Aorta (tissue), 5 donors: ENCODE measurements at places on chromosomes 12 and 14. TPM values are rescaled to one million over a fixed set of nuclear protein-coding genes. Genes with fewer than 3 reads are reported as not detected.

Gene GARIN6
- total RNA-seq = not detected

Gene RBM19
- 31.8 TPM for total RNA-seq

Gene ENDOU
- 1.7 TPM for total RNA-seq

Gene FNTB
- 13.2 TPM for total RNA-seq

Gene KLRC2
- 0.65 TPM for total RNA-seq

GRCh38 chr14:24088095-24088494 is 6.0 kb upstream of the PCK2 start:
- no peak for DNase-seq

- no peak for DNase-seq
These were observed 10.9 kb upstream of the TFCP2 start for GRCh38 chr12:51183816-51184215.

GRCh38 chr14:50335989-50336824 is 24.1 kb downstream of the DMAC2L start:
- no peak for DNase-seq

DNA sequence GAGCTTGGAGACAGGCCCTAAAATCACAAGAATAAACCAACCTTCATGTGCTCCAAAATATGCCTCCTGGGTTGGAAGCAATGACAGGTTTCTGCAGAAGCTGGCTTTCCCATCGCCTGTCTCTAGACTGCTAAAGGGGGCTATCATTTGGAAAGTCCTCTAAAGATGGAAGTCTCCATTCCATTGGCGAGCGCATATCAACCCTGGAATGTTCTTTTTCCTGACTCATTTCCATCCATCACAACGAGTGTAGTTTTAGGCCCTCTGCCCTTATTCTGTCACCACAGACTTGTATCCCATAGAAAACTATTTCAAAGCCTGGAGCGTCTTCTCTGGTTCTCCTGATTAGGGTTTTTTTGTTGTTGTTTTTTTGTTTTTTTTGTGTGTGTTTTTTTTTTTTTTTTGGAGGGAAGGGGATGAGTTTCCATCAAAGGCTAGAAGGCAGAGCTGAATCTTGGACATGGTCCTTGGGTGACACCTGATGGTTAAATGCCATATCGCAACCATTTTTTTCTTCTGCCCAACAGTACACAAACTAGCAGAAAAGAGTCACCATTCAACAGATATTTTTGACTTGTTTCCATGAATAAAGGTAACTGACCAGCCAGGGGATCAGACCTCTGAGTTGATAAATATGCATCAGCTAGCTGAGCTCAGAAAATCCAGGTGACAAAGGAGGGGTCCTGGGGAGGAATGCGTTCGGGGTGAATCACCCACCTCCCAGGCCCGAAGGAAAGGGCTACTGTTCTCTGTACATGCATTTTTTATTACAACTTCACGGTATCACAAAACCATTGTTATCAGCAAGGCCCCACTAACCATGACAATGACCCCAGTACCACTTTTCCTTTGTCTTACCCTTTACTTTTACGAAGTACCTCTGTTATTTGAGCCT is 40.5 kb downstream of the KCNA5 start:
- no peak for DNase-seq

GRCh38 chr12:122403831-122404230 is 18.6 kb downstream of the CLIP1 start:
- no peak for DNase-seq

DNA sequence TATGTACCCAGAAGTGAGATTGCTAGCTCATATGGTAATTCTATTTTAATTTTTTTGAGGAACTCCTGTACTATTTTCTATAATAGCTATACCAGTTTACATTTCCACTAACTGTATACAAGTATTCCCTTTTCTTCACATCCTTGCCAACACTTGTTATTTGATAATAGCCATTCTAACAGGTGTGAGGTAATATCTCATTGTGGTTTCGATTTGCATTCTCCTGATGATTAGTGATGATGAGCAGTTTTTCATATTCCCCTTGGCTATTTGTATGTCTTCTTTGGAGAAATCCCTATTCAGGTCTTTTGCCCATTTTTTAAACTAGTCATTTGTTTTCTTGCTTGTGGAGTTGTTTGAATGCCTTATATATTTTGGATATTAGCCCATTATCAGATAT is 121.3 kb downstream of the BBS10 start:
- DNase-seq = no peak

DNA sequence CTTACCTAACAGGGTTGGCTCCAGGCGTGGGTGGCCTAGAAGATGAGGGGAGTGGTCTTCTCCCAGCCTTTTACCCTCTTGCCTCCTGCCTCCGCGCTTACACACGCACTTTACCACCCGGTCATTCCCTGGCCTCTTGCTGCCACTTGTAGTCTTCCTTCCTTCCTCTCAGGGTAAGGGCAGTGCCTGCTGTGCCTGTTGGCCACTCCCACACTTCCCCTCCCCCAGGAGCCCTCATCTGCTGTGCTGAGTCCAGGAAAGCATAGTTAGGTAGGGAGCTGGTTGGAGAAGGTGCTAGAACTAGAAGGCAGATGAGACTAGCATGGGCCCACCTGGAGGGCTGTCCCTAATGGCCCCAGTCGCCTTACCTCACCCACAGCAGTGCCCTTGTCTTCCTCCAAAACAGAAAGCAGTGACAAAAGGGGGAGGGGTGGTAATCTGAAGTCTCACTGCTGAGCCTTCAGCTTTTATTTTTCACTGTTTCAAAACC is 54.3 kb upstream of the SRSF5 start:
- DNase-seq = no peak

GRCh38 chr12:88339254-88339949 is 197.3 kb downstream of the TMTC3 start:
- no peak for DNase-seq

DNA sequence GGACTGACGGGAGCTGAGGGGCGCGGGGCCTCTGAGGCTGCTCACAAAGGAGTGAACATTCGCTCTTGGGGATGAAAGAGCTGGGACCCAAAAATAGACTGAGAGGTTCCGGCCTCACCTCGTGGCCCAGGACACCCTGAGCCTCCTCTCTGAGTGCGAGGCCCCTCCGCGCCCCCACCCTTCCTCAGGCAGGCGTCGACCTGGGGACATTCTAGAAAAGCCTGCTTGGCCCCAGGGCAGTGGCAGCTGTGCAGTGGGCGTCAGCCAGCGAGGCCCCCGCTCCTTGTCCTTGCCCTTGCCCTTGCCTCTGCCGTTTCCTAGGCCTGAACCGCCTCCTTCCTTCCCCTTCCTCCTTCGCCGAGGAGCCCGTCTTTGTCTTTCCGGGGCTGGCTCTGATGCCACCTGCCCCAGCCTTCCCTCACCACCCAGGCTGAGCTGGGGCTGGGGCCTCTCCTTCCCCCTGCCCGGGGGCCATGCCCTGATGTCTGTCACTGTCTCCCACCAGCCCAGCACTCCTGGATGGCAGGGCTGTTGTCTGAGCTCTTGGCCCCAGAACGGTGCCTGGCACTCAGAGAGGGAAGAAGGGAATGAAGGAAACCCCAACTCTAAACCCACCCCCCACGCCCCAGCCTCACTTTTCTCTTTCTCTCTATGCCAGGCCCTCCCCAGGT is 208.2 kb upstream of the RTL1 start:
- peak; percentile 70 for DNase-seq

- no peak for DNase-seq
These were observed 19.5 kb downstream of the ATF7IP start for GRCh38 chr12:14384783-14385638.

DNA sequence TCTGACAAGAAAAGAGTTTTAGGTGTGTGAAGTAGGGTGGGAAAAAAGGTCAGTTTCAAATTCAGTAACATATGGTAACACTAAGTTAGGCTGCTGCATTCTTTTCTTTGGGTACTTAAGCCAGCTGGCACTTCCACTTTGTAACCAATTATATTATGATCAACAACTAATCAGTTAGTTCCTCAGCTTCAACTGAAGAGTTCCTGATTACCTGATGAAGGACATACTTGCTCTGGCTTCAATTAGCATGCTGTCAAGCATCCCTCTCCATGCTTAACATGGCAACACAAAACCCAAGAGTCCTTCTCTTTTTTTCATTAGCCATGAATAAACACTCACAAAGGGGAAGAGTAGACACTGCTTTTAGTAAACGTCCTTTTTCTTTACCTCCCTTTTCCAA is 6.8 kb upstream of the KANSL2 start:
- DNase-seq = no peak

- peak; percentile 71 for DNase-seq
These were observed 2.8 kb downstream of the ZFP36L1 start for GRCh38 chr14:68789821-68790643.

DNA sequence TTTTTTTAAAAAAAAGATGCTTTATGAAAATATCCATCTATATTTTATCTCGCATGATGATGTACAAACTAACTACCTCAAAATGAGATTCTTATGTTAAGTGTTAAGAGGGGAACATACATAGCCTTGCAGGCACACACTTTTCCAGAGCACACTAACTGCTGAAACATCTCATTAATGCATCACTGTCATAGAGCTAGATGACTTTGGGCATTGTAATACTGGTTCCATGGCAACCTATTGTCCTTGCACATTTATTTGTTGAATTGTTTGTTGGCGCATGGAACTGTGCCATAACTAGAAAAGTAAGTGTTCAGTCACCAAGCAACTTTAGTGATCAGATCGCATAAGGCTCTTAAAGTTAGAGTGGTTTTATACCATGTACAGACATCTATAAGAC is 348.3 kb downstream of the GALC start:
- no peak for DNase-seq

GRCh38 chr12:125071456-125071855 is 6.2 kb downstream of the AACS start:
- no peak for DNase-seq

DNA sequence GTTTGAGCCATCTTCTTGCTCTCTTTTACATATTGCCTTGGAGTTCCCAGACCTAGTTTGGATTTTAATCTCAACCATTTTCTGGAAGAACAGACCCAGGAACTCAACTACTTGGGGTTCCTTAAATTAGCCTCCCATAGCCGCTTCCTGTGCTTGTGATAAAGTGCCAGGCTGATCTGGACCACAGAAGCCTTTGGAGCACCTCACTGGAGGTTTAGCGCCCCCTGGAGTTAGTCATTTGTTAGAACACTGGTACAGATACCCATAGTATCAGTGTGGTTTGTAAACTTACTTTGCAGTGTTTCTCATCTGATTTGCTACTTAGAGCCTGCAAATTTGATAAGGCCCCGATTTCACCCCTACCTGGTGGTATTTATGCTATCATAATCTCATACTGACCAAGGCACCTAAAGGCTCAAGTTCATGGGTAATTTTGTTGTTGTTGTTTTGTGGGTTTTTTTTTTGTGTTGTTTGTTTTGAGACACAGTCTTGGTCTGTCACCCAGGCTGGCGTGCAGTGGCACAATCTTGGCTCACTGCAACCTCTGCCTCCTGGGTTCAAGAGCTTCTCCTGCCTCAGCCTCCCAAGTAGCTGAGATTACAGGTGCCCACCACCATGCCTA is 3.7 kb downstream of the UNC119B start:
- peak; percentile 69 for DNase-seq

- no peak for DNase-seq
These were observed 41.0 kb downstream of the DIP2B start for GRCh38 chr12:50545786-50546185.

- no peak for DNase-seq
These were observed 72.9 kb downstream of the TRAFD1 start for GRCh38 chr12:112198120-112198733.

DNA sequence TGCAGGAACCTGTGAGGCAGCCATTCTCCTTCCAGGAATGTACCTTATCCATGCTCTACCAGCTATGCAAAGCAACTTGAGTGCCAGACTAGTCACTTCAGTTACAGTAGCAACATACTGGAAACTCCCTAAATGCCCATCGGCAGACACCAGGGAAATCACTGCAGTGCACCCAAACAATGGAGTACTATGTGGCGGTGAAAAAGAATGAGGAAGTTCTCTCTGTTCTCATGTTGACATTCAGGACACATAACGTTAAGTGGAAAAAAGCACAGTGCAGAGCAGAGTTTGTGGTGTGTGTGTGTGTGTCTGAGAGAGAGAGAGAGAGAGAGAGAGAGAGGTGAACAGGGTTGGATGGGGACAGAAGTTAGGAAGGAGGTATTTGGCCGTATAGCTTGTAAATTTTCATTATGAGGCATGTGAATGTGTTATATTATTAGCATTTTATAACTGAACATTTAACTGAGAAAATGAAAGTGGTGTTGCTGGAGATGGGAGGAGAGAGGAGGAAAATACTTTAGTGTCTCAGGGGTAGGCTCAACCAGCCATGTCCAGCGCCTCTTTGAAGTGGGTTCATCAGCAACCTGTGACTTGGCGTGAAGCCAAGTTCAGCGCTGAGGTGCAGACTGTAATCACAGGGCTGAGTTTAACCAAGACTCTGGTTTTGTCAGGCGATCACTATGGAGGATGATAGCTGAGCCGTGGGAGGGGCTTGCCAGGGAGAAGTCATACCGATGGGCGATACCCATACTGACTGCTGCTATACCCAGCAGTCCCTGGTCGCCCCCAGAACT is 17.3 kb downstream of the TNFAIP2 start:
- DNase-seq = no peak
